T47D (cell line): ENCODE measurements at places on chromosomes 2 and 18.

GRCh38 chr2:60764736-60765534 lies 8.9 kb downstream of the PAPOLG start:
- no peak for DNase-seq

GRCh38 chr2:127001751-127002150 lies 103.1 kb downstream of the TEX51 start:
- no peak for DNase-seq

- no peak for DNase-seq
Observed at GRCh38 chr2:202813387-202813786, 58.2 kb downstream of the ICA1L start.

GRCh38 chr2:10446631-10447030 lies 1.5 kb downstream of the ODC1 start:
- no peak for DNase-seq

DNA sequence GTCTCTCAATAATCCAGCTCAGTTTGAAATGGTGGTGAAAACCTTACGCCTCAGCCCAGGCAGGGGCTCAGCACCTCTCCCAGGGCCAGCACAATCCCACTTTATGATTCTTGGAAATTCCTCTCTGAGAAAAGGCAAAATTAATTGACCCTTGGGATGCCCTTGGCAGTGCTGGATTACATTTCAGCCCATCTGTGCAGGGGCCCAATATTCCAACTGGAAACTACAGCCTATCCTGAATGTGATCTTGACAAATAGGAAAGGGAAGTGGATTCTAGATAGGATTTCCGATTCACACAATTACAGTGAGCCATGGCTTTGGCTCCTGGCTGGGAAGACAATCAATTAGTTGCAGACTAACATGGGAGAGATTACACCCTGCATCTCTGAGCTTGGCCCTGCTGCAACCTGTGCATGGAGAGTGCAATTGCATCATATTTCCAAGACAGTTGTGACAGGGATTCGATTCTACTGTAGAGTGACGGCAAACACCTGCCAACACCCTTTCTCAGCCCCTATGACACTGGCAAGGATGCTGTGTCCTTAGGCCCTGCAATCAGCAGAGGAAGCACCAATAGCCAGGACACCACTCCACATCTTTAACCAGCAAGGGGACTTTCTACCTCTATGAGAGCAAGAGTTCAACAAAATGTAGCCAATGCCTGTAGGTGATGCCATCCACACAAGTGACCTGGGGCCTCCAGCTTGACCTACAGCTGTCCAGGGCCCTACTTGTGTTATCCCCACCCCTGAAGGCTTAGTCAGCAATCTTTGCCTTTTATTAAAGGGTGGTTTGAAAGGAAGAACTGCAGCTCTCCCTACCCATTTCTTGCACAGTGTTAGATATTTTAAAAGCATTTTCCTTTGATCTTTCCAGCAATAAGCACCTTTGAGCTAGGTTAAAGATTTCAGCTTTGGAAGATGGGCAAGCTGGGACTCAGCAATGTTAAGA lies 187.2 kb upstream of the HS6ST1 start:
- no peak for DNase-seq

DNA sequence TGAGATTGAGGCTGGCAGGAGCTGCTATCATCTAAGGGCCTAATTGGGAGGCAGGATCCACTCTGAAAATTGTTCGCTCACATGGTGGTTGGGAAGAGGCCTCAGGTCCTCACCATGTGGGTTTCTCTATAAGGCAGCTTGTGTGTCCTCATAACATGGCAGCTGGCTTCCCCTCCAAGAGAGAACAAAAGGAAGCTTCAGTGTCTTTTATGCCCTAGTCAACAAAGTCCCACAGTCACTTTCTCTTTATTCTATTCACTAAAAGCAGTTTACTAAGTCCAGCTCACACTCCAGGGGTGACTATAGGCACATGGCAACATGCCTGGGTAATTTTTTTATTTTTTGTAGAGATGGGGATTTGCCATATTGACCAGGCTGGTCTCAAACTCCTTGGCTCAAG lies 5.8 kb upstream of the ITGAV start:
- DNase-seq = no peak

GRCh38 chr2:25445464-25445863 lies 103.7 kb upstream of the DNMT3A start:
- DNase-seq = no peak
